Esophagus mucosa (tissue), 1 donor: ENCODE measurements at places on chromosomes 4 and X. TPM values are rescaled to one million over a fixed set of nuclear protein-coding genes. Genes with fewer than 3 reads are reported as not detected.

The ASB12 gene
- total RNA-seq = not detected

The SPATA4 gene
- total RNA-seq = not detected

The GLRA2 gene
- total RNA-seq = not detected

The CETN2 gene
- 32.4 TPM for total RNA-seq

The ART3 gene
- not detected for total RNA-seq

The EDA gene
- total RNA-seq = 1.5 TPM

The GUCY1A1 gene
- total RNA-seq = 2.5 TPM

The RAB9B gene
- total RNA-seq = 0.16 TPM

The LRCH2 gene
- 0.12 TPM for total RNA-seq

The TCEAL2 gene
- total RNA-seq = not detected

The ADRA2C gene
- total RNA-seq = 0.60 TPM

The TMEM35A gene
- 1.1 TPM for total RNA-seq

The PPEF1 gene
- not detected for total RNA-seq

The NIPAL1 gene
- 44.2 TPM for total RNA-seq

The GRID2 gene
- total RNA-seq = not detected

The IBSP gene
- total RNA-seq = not detected

The ACSL4 gene
- 28.7 TPM for total RNA-seq

The STS gene
- 1.6 TPM for total RNA-seq

The ZFP92 gene
- 0.08 TPM for total RNA-seq

The EPGN gene
- 170 TPM for total RNA-seq

The BEX1 gene
- not detected for total RNA-seq
